ENCODE measurements at places on chromosomes 13 and 19.

DNA sequence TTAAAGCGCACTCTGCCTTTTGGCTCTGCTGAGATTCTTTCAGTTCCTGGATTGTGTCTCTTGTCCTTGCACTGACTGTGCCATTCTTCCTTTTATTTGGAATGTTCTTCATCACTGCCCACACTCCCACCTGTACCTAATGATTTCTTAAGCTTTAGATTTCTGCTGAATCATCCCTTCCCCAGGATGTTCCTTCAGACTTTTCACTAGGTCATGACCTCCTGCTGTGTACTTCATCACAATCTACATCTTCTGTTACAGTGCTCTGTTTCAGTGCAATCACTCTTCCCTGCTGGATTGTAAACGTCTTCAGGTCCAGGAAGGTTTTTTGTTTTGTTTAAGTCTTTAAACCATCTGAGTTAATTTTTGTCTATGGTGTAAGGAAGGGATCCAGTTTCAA, 281.0 kb downstream of the ATP8A2 start:
- no peak for DNase-seq

- DNase-seq = no peak
Measured at GRCh38 chr19:31286491-31286890, 62.7 kb downstream of the TSHZ3 start.

GRCh38 chr19:42098781-42099180, 22.8 kb downstream of the ZNF574 start:
- DNase-seq = no peak

DNA sequence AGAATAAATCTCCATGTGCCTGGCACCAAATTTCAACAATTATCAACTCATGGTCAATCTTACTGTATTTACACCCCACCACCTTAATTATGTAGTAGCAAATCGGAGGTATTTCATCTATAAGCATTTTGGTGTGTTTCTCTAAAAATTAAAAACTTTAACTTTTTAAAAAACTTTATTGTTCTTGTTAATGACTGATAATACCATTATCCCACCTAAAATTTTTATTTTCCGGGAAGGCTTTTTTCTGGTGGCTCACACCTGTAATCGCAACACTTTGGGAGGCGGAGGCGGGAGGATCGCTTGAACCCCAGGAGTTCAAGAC, 453 bp upstream of the PDCD2L start:
- no peak for DNase-seq

GRCh38 chr19:45336696-45337251, 3.8 kb upstream of the KLC3 start:
- no peak for DNase-seq
